SK-N-DZ (cell line): ENCODE measurements at places on chromosomes 12 and 14.

GRCh38 chr14:79284621-79285020 lies 926.7 kb downstream of the DIO2 start:
- no peak for DNase-seq

- DNase-seq, result no peak
These were observed 120.7 kb upstream of the TMTC2 start for GRCh38 chr12:82565966-82566365.

DNA sequence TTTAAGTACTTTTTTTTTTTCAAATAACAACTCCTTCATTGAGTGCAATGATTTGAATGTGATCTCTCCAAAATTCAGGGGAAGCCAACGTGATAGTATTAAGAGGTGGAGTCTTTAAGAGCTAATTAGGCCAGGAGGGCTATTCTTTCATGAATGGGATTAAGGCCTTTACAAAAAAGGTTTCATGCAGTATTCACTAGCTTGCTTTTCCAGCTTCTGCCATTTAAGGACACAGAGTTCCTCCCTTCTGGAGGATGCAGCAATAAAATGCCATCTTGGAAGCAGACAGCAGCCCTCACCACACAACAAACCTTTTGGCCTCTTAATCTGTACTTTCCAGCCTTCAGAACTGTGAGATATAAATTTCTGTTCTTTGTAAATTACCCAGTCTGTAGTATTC lies 586.8 kb upstream of the LMO3 start:
- no peak for DNase-seq

DNA sequence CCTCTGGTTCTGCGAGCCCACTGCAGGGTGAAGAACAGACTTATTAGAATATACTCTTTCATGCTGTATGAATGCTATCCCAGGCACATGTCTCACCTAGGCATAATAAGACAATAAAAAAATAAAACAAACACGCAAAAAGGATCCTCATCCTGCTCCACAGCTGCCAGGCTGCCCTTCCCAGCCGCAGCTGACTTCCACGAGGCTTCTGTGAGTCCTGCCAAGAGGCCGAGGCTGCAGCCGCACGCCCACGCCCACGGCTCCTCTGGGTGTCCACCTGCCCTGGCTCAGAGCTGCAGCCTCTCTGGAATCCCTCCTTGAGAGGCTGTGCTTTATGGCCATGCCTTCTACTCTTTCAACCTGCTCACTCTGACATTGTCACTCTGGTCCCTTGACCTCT lies 6.9 kb downstream of the SMIM41 start:
- DNase-seq, result no peak

DNA sequence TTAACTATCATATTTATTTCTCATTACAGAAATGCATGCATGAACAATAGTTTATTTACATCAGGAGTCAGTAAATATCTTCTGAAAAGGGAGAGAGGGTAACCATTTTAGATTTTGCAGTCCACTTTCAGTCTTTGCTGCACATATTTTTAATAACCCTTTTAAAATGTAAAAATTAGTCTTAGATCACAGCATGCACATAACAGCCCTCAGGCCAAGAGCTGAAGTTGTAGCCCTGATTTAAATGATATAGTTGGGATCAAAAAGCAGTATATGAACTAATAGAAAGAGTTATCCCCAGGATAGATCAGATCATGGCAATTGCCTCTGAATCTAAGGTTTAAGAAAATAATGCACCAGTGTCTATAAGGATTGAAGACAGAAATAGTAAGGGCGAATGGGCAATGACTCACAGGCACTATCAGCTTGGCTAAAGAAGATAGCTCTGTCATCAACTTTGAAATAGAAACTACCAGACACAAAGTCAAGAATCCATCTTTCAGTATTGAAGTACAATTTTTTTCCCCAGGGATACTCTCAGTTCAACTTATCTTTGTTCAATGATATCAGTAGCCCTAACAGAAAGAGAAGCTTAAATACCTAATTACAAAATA lies 13.1 kb upstream of the CLEC7A start:
- DNase-seq, result no peak

DNA sequence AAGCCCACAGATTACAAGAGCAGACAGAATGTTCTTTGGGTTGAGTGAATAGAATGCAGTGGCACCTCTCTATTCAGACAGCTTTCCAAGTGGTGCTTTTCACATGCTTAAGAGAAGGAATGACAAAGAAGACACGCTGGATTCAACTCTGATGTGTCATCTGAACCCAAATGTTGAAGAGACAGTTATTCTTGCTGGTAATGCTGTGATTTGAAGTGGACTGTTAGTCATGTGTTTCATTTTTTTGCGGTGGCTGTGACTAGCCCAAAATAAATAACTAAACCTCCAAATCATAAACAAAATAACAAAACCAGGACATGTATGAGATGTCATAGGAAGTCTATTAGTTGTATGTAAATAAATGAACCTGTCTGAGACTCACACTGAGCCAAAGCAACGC lies 391.8 kb upstream of the PRICKLE1 start:
- DNase-seq, result no peak

GRCh38 chr12:18589316-18589715 lies 148.5 kb downstream of the PLCZ1 start:
- DNase-seq, result no peak

GRCh38 chr12:69150083-69150795 lies 89.1 kb upstream of the CPSF6 start:
- no peak for DNase-seq

DNA sequence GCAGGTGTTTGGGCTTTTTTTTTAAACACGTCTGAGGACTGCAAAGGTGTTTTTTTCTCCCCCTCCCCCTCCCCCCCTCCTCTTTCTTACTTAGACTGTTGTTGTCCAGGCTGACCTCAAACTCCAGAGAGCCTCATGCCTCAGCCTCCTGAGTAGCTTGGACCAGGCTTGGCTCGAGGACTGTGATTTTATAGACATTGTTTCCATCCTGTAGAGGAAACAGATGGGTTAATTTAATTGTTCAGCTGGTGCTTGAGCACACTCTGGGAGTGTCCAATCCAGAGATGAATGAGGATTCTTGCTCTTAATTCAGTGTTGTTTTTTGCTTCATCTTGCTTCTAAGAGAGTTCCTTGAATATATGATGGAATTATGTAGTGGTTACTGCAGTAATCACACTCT lies 42.1 kb downstream of the RASSF3 start:
- DNase-seq, result no peak

DNA sequence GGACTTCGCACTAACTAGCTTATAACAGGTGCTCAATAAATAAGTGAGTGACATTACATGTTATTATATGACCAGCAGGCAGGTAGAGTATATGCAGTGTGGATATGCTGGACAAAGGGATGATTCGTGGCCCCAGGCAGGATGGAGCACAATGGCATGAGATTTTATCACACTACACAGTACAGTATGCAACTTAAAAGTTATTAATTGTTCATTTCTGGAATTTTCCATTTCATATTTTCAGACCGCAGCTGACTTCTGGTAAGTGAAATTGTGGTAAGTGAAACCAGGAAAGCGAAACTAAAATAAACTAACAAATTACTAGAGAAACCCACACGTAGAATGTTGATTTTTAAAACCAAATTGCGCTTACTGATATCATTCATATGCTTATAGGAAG lies 3.3 kb downstream of the PARP11 start:
- DNase-seq, result no peak

- no peak for DNase-seq
These were observed 58.3 kb upstream of the ISM2 start for GRCh38 chr14:77556946-77557345.

DNA sequence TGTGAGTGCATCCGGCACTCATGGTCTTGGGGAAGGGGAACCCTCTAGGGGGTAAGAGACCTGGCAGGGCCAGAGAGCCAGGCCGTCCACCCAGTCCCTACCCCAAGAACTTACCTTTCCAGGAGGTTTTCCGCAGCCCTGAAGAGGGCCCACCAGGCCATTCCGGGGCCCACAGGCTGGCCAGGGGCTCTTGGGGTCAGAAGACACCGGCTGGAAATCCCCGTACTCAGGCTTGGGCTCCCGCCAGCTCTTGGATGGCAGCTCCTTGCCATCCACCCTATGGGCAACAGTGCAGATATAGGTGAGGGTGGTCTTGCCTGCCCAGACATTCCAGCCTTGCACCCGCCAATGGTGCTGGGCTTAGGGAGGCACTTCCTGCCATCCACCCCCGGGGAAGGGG lies 34.6 kb downstream of the NCKAP5L start:
- no peak for DNase-seq

DNA sequence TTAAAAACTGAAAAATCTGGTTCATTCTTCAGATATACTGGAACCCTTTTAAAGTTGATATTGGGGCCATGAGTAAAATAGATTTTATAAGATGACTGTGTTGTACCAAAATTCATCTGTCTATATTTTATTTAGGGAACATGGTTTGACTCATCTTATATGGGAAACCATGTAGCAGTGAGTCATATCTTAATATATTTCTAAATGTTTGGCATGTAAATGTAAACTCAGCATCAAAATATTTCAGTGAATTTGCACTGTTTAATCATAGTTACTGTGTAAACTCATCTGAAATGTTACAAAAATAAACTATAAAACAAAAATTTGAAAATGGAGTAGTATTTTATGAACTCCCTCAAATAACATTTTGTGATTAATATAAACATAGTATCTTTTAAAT lies 14.2 kb downstream of the PTGER2 start:
- no peak for DNase-seq

GRCh38 chr12:70920251-70920851 lies at the start of gene PTPRR:
Gene PTPRR, minus strand, starts transcription at chr12:70920738. Its CDS starts 348 bp downstream, at chr12:70920390.
- peak; percentile 75 for DNase-seq

GRCh38 chr12:128245121-128245520 lies 21.8 kb upstream of the TMEM132C start:
- peak; percentile 98 for DNase-seq

GRCh38 chr12:78315028-78315427 lies 484.3 kb downstream of the NAV3 start:
- DNase-seq, result no peak
